A549 treated with DMSO at 1 μM for 4 hours (cell line): ENCODE measurements at places on chromosomes 5 and 9. TPM values are rescaled to one million over a fixed set of nuclear protein-coding genes. Genes with fewer than 3 reads are reported as not detected.

GDNF gene
- total RNA-seq: not detected in 5 replicates

TBC1D13 gene
- 19.1 to 22.6 TPM (median 21.2 TPM) in 5 replicates for total RNA-seq

MZB1 gene
- total RNA-seq: 0.14 TPM in 2 of 5 replicates, not detected in the others

LCP2 gene
- total RNA-seq: not detected in 5 replicates

LEAP2 gene
- total RNA-seq: 0.55 to 1.5 TPM (median 1.1 TPM) in 5 replicates
